Epithelial cell of prostate (primary cell): ENCODE measurements at places on chromosomes 2 and 18.

GRCh38 chr2:10300997-10301940 is 1.4 kb upstream of the HPCAL1 start:
- no peak for DNase-seq

DNA sequence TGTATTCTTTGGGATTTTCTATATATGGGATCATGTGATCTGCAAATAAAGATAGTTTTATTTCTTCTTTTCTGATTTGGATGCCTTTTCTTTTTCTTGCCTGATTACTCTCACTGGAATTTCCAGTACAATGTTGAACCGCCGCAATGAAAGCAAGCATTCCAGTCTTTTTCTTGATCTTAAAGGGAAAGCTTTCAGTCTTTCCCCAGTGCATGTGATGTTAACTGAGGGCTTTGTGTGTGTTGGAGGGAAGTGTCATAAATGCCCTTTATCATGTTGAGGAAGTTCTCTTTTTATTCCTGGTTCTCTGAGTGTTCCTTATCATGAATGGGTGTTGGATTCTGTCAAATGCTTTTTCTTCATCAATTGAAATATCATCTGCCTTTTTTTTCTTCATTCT is 16.9 kb upstream of the CYBRD1 start:
- no peak for DNase-seq

GRCh38 chr2:121342751-121343150 is 57.7 kb upstream of the TFCP2L1 start:
- DNase-seq, result no peak

GRCh38 chr2:151181524-151181923 is 80.1 kb downstream of the RBM43 start:
- no peak for DNase-seq

GRCh38 chr18:63366213-63367052 is 573 bp downstream of the KDSR start:
- peak; percentile 24 for DNase-seq

DNA sequence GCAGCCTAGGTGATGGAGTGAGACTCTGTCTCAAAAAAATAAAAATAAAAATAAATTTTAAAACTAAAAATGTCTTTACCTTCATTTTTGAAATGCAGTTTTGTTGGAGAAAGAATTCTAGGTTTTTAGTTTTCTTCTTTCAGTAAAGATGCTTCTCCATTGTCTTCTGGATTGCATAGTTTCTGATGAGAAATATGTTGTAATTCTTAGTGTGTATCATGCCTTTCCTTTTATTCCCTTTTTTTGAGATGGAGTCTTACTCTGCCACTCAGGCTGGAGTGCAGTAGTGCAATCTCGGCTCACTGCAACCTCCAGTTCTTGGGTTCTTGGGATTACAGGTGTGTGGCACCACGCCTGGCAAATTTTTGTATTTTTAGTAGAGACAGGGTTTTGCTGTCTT is 130.0 kb upstream of the FBXO11 start:
- no peak for DNase-seq

DNA sequence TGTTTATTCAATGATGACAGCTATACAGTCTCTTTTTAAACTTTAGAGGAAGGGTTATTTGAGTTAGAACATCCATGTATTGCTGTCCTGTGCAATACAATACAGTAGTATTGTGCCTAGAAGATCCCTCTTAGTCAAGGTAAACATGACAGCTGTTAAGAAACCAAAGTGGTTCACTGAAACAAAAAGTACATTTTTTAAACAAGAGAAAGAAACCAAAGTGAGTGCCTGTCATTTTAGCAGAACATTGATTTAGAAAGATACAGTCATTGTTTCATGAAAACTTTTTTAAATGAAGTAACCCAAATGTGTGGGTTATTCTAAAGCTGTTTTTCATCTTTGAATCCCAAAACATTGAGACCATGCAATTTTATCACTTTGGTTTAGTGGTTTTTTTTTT is 15.5 kb downstream of the ITPRID2 start:
- DNase-seq, result no peak

DNA sequence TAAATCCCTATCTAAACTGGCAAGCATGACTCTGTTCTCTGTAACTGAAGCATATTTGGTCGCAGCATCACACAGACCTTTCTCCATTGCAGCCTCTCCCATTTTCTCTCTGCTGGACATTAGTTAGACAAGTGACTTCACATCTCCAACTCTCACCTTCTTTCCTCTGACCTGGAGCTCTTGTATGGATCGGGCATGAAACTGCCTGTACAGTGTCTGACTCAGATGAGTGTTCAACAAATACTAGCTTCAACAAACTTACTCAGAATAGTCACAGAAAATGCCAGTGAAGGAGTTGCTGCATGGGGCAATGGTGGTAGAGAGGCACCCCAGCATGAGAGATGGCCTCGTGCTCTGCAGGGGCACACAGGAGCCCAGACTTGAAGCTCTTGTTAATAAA is 104.7 kb upstream of the COPS8 start:
- DNase-seq, result no peak

GRCh38 chr2:238380336-238380735 is 46.4 kb upstream of the ASB1 start:
- no peak for DNase-seq

- no peak for DNase-seq
Observed at GRCh38 chr18:57242285-57242684, 95.4 kb downstream of the BOD1L2 start.
